Fibroblast of pulmonary artery (primary cell): ENCODE measurements at places on chromosomes 4 and X.

DNA sequence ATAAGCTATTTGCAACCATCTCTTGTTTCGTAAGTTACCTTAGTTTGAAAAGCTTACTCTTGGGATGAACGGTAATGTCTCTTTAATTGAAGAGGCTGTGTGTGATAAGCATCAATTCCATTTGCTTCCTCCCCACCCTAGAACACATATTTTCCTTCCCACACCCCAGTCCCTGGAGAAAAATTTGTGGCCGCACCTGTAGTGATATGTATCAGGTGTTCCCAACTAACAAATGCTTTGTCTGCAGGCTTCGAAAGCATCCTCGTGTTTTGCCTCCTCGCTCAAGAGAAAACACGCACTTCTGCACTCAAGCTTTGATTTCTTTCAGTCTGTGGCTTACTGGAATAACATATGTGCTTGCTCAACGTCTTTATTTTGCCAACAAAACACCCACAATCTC lies 143.8 kb upstream of the OTUD4 start:
- no peak for DNase-seq

GRCh38 chr4:86561256-86561655 lies 32.9 kb upstream of the PTPN13 start:
- no peak for DNase-seq

GRCh38 chr4:7293703-7294102 lies 101.4 kb downstream of the SORCS2 start:
- no peak for DNase-seq

GRCh38 chr4:158209825-158210807 lies at the start of gene TMEM144:
Gene TMEM144, plus strand, starts transcription at chr4:158210486. Its CDS starts 2,182 bp downstream, at chr4:158212668.
- DNase-seq: peak; percentile 87

DNA sequence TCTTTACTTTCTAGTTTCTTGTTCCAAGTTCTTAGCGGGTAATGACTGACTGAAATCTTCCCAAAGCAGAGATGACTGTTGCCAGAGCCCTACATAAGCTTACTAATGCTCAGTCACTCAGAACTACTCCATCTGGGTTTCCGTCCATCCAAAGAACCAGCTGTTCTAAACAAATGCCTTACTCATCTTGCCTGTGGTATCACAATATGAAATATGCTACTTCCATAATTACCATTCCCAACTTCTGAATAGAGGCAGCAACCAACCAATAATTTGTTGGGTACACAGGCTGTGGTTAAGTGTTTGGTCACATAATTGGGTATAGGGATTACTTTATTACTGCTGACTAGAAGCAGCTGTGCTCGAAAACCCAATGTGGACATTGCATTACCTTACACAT lies 930.2 kb upstream of the DIAPH2 start:
- no peak for DNase-seq

- no peak for DNase-seq
Observed at GRCh38 chr4:25485104-25485503, 108.0 kb downstream of the ANAPC4 start.

DNA sequence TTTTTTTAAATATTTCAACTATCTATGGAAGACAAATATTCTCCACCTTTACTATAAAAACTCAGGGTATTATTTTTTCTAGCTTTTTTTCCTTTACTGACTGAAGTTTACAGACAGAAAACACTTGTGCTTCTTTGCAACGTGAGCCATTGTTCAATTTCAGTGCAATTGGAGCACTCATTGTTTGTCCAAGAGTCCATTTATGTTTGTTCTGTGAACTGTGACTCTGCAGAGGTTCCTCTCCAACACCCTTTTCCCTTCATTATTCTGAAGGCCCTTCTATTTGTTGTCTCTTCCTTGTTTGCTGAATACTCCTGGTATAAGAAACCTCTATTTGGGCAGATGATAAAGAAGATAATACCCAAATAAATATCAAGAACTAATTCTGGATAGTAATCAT lies 37.4 kb downstream of the DAPP1 start:
- no peak for DNase-seq

DNA sequence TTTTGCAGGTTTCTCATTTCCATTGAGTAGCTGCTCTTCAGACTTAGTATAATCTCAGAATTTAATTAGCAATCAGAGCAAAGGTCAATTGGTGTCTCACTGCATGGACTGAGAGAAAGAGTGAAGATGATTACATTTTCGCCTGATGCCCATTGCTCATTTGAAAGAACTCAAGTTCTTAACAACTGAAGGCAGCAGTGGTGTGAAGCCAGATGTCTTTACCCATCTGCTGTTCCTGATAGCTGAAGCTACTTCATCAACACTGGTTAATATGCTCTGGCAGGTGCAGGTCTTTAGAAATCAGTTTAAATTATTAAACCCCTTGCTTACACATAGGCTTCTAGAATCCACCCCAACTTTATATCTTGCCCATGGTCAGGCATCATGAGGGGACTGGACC lies 64.5 kb upstream of the FRAS1 start:
- DNase-seq: no peak

DNA sequence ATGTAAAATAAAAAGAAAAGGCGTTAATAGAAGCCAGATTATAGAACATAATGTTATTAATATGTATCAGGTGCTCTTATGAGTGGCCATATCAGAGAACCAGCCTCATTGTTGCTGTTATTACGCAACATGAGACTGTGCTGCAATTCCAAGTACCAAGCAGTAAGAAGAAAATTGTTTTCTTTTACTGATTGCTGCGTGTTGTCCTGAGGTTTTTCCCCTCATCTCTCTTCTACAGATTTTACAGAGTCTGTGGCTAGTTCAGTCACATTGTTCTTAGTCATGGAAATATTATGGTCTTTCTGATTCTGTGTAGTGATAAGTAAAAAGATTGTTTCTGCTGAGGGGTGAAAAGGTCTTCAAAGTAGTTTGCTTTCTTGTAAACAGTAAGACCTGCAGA lies 55.9 kb downstream of the NPNT start:
- peak; percentile 64 for DNase-seq
